ENCODE measurements at places on chromosomes 3 and 15.

- DNase-seq = no peak
These were observed 2.3 kb downstream of the EIF2AK4 start for GRCh38 chr15:39936187-39936586.

DNA sequence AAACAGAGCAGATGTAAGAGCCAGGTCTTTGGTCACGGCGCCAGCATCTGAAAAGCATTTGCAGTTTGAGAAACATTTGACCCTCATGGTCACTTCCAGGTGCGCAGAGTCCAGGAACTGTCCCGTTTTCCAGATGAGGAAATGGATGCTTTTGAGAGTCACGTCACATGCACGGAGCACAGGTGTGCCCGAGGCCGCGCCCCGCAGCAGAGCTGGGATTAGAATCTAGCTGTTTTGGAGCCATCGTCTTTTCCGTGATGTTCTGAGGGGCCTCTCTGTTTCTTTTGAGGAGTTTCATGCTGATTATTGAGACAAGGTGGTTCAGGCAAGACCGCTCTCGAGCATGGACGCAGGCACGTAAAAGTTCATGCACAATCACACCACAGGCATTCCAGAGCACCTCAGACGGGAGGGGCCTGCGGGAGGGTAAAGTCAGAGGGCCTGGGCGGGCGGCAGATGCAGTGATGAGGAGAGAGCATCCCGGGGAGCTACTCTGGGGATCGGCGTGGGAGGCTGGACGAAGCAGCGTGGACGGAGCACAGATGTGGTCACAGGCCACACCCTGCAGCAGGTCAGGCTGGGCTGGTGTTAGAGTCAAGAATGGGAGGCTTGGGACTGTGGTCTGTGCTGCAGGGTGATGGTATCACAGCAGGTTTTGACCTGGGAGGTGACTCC is 139.2 kb upstream of the MEF2A start:
- no peak for DNase-seq

- no peak for DNase-seq
These were observed 334.9 kb upstream of the DPH6 start for GRCh38 chr15:35880896-35881295.

DNA sequence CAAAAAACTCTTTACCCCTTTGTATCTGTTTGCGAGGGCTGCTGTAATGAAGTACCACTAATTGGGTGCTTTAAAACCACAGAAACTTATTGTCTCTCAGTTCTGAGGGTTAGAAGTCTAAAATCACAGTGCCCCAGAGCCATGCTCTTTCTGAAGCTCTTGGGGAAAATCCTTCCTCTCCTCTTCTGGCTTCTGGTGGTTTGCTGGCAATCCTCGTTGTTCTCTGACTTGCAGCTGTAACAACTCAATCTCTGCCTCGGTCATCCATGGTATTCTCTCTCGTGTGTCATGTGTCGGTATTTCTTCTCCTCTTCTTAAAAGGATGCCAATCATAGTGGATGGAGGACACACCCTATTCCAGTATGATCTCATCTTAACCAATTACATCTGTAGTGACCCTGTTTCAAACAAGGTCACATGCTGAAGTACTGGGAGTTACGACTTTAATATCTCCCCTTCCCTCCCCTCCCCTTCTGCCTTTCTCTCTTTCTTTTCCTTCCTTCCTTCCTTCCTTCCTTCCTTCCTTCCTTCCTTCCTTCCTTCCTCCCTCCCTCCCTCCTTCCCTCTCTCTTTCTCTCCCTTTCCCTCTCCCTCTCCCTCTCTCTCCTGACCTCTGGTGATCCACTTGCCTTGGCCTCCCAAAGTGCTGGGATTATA is 6.5 kb upstream of the ARL8B start:
- DNase-seq = no peak

- DNase-seq = no peak
These were observed 41.7 kb upstream of the MYO5C start for GRCh38 chr15:52337198-52337853.

GRCh38 chr3:22609139-22609538 is 594.0 kb upstream of the UBE2E2 start:
- DNase-seq = no peak

DNA sequence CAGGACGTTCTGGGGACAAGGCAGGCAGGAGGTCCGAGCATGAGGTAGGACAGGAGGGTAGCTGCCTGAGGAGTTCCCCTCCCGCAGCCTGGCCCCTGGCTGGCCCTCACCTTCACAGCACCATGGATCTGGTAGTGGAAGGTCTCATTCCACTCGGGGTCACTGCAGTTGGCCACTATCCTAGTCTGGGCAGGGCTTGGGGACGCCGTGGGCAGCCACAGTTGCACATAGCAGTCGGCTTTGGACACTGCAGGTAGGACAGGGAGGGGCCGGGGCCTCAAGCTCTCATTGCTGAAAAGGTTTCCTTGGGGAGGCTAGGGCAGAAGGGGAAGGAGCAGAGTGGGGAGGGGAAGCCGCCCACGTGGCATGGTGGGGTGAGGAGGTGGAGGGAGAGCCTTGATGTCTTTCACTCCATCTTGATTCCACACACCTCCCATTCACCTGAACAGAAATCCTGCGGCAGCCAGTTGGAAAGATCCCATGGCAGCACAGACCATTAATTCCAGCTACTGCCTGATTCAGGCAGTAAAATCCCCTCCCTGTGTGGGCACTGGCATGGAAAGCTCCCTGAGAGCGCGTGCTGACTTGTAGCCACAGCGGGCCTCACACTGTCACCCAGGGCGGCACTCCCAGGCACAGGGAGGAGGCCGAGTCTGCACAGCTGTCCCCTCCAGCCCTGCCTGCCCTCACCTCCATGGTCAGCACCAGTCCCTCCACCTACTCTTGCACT is 2.1 kb downstream of the PLA2G4F start:
- no peak for DNase-seq

- no peak for DNase-seq
These were observed 42.3 kb downstream of the RAB8B start for GRCh38 chr15:63231706-63232105.

DNA sequence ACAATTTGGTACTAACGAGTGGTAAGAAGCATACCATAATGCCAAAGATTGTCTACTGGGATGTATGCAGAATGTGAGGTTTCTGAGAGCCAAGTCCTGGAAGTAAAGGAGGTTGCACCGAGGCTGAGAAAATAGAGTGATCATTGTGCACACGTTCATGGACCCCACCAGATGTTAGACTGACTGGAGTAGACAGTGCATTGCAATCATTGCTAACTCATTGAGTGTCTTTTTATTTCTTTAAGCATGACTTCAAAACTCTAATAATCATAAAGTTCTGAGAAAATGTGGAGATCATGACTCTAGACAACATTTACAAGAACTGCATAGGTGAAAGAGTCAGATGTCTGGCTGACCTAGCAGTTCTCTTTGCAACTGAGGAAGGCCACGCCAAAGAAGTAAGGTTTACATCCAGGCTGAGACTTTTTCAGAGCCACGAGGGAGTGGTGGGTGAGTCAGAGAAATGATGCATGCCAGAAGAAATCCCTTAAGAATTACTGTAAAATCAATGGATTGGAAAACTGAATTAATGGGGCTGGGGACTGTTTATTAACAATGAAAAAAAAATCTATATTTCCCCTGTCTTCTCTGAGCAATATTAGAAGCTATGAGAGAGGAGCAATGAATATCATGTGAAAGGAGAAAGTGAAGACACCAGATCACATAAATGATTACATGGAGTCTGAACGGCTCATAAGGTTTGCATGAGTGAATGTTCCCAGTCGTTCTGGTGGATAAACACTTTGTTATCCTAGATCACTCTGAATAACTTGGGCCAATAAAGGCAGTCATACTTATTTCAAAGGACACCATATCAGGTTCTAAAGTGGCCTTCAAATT is 76.0 kb upstream of the SLC25A26 start:
- DNase-seq = no peak

- no peak for DNase-seq
These were observed 82.6 kb downstream of the TRANK1 start for GRCh38 chr3:36862076-36862755.

GRCh38 chr3:165193366-165194254 is 2.6 kb downstream of the SLITRK3 start:
- no peak for DNase-seq

- no peak for DNase-seq
These were observed 887.5 kb downstream of the DIPK2A start for GRCh38 chr3:144859161-144859560.

GRCh38 chr3:125990253-125990970 is 21.4 kb downstream of the ROPN1B start:
- peak; percentile 27 for DNase-seq

DNA sequence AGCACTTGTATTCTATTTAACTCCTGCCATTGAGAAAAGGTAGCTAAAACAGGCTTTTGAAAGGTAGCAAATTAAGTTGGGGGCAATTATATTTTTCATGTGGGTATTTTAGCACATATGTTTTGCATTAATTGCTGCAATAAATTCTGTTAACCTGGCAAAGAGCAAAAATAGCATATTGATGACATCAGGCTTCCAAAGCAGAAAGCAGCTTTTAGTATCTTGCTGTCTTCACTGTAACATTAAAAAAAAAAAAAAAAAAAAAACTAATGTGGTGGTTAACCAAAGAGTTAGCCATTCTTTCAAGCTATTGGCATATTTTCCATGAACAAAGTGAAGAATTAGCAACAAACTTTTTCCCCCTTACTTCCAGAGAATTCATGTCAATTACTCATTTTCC is 9.1 kb downstream of the EPHA3 start:
- DNase-seq = no peak

Measured in stimulated activated CD4-positive, alpha-beta T cell treated with anti-CD3 and anti-CD28 coated beads, TNF-alpha, amount 100 ng/mL, for 24 hours (primary cell).